Activated CD4-positive, alpha-beta T cell treated with anti-CD3 and anti-CD28 coated beads for 4 hours (primary cell): ENCODE measurements at places on chromosomes 4 and X.

DNA sequence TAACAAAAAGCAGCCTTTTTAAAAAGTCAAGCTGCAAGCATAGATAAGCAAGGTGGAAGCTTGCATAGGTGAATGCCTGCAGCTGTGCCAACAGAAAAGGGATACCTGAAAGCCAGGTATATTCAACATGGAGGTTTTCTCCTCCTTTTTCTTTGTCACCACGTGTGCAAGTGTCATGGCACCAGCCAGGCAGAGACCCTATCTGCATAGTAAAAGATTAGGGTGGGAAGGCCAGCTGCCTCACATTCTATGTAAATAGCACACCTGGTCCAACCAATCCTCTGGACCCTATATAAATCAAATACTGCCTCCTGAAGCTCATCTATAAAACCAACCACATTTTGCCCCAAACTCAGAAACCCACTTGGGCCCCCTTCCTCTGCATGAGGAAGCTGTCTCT is 28.0 kb upstream of the PLK4 start:
- no peak for DNase-seq

- no peak for DNase-seq
Measured at GRCh38 chrX:140917354-140918115, 84.9 kb upstream of the SPANXB1 start.

GRCh38 chr4:70559211-70559830 is 32.7 kb upstream of the AMBN start:
- DNase-seq = peak; percentile 29

DNA sequence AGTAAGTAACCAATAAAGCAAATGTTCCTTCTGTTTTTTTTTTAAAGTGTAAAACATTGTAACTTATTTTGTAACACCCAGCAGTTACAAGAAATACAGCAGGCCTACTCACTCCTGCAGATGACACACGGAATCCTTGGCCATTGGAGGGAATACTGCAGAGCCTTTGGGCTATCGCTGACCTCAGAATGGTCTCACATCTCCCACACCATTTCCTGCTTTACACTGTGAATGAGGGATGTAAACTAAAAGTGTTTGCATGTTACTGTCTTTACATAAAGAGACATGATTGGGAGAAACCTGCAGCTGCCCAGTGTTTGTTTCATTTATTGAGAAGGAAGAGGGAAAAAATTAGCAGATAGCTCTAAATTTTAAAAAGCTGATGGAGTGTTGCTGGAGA is 64.1 kb downstream of the USP46 start:
- no peak for DNase-seq

- no peak for DNase-seq
Measured at GRCh38 chr4:5892323-5893003, 423 bp downstream of the CRMP1 start.

- no peak for DNase-seq
Measured at GRCh38 chr4:89427782-89428181, 120.2 kb upstream of the GPRIN3 start.

DNA sequence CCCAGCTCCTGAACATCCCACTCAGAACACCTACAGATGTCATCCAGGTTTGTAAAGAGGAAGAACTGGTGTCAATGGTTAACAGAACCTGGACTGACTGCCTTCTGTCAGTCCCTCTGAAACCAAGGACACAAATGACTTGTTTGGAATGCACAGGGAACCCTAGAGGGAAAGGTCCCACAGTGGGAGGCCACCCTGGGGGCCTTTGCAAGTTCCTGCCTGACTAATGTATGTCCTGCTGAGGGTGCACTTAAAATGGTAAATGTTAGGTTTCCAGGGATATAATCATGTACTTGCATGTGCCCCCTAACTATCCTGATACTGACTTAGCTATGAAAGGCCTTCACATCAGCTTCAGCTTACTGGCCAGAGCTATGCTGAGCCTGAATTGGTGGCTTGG is 15.0 kb upstream of the XAGE2 start:
- no peak for DNase-seq

DNA sequence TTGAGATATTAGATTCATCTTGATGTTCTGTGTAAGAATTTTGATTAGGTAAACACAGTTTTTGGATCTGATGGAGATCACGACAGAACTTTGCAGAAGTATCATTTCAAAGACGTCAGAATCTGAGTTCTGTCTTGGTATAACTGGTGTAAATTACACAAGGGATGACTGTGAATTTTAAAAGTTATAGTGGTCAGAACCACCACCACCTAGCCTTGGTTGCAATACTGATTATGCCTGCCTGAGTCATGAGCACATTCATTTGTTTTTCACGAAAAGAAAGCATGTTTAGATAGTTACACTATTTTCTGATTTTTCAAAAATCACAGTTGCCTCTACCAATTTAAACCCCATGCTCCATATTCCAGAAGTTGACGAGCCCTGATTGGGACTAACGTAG is 54.8 kb downstream of the ZFX start:
- no peak for DNase-seq

DNA sequence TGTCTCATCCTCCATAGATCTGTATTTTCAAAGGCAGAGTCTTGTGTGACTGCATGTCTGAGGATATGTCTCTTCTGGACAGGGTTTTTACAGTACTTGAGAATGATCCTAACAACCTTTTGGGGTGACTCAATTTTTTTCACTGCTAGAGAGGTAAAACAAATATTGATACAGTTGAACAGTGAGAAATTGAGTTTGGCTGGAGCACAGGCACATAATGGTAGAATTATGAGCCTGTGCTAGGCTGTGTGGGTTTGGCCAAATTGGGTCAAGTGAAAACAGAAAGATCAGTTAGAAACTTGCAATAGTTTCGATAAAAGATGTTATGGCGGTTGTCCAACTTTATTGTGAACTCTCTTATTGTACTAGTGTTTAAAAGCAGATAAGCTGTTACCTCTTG is 23.3 kb upstream of the EOLA2 start:
- DNase-seq = no peak

DNA sequence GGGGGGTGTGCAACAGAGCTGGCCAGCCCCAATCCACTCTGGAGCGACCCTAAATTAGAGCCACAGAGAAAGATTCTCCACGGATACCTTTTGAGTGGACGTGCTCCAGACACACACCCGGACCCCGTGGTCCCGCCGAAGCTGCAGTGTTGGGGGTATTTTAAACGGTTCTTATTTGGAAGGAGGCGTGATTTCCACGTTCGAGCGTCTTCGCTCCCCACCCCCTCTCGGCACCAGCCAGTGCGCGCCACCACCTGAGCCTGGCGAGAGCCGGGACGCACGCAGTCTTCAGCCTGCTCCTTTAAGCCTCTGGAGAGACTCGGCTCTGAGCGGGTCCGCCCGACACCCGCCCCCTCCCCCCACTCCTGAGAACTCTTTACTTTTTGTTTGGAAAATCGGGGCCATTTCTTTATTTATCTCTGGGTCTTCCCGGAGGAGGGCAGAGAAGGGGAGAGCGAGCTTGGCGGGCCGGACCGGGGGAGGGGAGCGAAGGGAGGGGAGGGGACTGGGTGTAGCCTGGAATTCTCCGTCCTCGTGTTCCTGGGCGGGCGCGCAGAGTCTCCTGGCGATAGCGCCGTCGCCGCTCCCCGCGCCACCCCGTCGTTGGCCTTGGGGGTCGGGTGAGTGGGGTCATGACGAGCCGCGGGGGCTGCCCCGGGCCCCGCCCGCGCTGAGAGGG is 668 bp upstream of the PTCHD1 start:
- no peak for DNase-seq

DNA sequence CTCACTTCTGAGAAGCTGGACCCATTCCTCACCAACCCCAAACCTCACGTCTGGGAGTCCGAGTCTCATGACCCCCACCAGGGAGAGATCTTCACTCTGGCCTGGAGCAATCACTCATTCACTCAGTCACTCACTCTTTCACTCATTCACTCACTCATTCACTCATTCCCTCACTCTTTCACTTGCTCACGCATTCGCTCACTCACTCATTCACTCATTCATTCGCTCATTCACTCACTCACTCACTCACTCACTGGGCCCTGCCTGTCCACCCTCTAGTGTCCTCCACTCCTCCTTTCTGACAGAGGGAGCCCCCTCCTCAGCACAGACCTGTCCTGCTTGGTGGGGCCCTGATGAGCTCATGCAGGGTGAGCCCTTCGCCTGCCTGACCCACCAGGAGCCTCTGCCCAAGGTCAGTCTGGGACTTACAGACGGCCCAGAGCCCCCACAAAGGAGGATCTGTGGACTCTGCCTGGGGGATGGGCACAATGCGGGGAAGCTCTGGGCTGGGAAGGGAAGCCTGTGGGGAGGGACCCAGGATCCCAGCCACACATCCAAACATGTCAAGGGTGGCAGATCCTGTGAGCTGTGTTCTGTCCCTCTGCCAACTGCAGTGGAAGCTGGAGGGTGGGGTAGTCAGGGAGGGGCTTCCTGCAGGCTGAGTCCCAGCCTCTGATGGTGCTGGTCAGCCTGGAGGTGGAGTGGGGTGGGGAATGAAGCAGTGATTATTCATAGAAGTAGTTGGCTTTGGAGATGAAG is 18.5 kb downstream of the CPZ start:
- DNase-seq = no peak

- DNase-seq = no peak
Measured at GRCh38 chr4:16027626-16028025, 56.2 kb downstream of the PROM1 start.

- no peak for DNase-seq
Measured at GRCh38 chr4:154467886-154468285, 23.7 kb downstream of the DCHS2 start.

- no peak for DNase-seq
Measured at GRCh38 chr4:8131210-8131609, 27.4 kb downstream of the ABLIM2 start.

DNA sequence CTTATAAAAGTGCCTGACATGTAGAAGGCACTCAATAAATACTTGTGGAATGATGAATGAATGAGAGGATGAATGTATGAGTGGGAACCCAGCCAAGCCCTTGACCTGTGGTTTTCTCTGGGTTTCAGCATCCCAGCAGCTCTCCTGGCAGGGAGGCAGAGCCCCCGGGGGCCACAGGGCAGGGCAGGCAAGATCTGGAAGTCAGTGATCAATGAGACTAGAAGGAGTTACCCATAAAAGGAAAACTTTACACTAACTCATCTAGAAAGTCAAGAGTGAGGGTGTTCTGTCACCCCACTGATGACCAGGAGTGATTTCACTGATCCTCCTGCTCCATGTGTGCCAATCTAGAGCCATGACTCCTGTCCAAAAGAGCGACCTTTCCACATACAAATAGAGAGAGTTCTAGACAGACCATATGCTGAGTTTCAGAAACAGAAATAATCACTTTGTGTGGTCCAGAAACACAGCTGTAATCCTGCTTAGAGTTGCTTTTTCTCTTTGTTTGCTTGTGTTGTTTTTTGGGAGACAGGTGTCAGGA is 37.4 kb downstream of the MGARP start:
- DNase-seq = no peak

GRCh38 chrX:16638533-16638932 is 11.4 kb upstream of the S100G start:
- DNase-seq = no peak

DNA sequence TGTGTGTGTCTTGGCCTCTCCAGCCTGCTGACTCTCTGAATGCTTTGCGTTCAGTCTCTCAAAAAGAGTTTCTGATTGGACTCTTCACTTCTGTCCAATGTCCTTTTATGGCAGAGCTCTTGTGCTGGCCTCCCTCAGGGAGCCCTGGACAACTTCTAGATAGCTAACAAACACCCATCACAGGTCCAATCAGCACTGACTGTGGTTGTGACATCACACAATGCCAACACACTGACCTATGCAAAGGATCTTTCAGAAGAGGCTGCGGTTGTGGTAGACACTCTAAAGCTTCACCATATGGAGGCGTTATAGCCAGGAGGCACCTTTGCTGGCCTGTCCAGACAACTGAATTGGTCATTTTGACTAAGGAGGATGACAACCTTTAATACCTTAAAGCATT is 53.8 kb upstream of the LSM6 start:
- no peak for DNase-seq

GRCh38 chr4:53987761-53988171 is 76.6 kb downstream of the CHIC2 start:
- DNase-seq = no peak

DNA sequence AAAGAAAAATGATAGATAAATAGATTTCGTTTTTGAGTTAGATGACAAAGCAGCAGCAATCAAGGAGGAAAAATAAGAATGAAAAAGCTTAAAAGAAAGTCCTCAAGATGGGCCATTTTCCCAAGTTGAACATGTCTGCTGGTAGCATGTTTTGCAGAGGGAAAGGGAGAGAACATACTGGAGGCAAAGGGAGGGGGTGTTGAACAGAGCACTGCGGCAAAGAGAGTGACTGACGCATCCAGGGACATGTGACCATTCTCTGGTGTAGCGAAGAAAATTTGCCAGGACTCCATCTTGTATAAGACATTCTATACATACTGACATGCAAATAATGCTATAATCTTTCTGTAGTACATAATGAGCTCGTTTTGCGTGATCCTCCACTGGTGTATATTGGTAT is 1.2 kb downstream of the LINC00632 start:
- DNase-seq = no peak

DNA sequence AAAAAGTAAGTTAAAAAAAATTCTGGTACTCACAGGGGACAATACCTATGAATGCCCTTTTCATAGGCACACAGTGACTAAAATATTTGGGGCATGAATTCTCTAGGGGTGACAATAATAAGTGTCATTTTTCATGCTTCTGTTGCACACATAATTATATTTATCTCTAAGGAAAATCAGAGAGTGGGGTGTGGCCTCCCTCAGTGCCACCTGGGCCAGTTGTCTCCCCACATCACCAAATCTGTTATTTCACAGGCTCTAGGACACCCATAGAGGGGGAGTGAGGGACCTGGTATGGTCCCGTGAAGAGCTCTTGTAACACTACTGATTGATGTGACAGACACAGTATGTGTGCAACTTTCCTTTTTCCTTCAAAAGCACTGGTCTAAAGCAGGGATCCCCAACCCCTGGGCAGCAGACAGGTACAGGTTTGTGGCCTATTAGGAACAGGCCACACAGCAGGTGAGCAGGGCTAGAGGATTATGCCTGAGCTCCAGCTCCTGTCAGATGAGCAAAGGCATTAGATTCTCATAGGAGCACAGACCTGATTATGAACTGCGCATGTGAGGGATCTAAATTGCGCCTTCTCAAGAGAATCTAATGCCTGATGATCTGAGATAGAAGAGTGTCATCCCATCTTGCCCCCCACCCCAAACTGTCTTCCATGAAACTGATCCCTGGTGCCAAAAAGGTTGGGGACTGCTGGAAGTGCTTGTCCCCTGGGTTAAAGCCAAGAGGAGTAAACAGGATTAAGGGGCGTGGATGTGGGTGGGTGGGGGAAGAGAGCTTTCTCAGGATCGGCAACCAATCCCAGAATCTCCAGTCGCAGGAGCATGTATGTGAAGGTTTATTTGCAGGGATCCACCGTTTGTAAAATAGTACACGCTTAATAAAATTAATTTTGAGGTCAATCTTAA is 856 bp downstream of the SLC9B1 start:
- DNase-seq = peak; percentile 4

DNA sequence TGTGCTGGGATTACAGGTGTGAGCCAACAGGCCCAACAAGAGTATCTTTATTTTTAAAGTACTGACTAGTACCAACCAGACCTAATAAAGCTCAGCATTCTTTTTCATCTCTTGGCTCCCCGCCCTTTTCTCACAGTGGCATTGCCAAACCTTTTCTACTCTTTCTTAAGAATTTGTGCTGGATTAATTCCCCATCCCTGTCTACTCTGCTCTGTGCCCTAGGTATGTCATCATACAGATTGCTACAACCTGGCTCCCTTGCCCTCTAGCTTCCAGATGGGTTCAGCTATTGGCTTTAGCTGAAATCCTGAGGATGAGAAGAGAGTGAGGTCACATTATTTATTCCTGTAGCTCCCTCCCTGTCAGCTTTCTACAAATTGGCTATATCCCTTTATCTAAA is 34.9 kb upstream of the CCNI start:
- DNase-seq = no peak
